Midbrain (tissue), 1 donor: ENCODE measurements at places on chromosomes 1 and 21.

GRCh38 chr1:245877976-245878375 is 629.1 kb downstream of the SMYD3 start:
- DNase-seq = no peak

DNA sequence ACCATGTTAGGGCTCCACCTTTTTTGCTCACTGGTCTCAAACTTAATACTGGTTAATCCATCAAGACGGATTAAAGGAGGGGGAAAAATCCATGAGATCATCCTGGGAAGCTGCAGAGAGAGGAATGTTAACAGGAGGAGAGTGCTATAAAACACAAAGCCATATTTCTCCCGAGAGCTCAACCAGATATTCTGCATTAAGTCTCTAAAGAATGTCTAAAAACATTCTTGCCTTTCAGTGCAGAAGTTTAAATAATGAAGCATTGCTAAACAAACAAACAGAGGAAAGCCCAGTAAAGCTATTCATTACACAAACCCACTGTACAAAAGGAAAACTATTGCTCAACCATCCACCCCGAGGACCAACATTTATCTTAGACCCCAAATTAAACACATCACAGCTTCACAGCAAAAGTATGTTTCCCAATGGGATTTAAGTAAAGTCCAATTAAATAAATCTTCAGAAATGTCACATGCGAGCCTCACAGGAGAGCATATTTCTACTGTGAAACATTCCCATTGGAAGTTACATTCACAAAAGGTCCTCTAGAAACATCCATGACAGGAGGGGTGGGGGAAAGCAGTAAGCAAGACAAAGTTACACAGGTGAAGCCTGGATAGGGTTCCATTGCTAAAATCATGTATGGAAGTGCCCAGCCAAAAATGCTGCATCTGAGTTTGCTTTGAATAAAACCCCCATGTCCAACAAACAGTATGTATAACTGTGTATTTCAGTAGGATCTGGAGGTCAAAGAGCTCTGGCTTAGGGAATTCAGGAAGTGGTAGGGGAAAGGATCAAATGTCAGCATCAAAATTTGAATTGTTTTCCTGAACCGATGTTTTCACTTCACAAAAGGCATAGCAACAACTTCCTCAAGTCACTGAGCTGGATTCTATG is 23.3 kb downstream of the DUSP10 start:
- no peak for DNase-seq

DNA sequence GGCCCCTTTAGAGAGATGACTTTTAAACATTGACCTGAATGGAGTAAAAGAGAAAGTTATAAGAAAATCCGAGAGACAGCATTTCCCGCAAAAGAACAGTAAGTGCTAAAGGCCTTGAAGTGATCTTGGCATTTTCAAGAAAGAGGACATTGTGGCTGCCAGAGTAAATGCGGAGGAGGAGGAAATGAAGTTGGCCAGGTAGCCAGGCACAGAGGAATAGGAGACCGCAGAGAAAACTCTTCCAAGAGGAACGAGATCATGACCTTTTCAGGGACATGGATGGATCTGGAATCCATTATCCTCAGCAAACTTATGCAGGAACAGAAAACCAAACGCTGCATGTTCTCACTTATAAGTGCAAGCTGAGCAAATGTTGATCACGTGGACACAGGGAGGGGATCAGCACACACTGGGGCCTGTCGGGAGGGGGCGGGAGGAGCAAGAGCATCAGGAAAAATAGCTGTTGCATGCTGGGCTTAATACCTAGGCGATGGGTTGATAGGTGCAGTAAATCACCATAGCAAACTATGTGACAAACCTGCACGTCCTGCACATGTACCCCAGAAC is 49.7 kb downstream of the EEIG2 start:
- DNase-seq = no peak

DNA sequence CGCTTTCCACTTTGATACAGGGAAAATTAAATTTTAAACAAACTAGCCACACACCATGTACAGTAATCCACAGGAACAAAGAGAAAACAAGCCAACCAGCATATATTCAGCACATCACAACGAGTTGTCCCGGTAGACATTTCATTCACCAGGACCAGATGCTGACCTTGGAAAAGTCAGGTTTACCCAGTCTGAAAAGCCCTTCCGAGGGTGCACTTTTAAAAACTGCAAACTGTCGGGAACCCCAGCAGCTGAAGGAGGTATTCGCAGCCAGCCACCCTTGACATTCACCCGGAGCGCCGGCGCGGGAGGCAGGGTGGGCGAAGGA is 1.2 kb downstream of the MCOLN3 start:
- no peak for DNase-seq

GRCh38 chr1:150473659-150474058 is 13.6 kb upstream of the TARS2 start:
- no peak for DNase-seq

GRCh38 chr21:17414766-17415165 is 98.1 kb upstream of the CXADR start:
- peak; percentile 40 for DNase-seq

DNA sequence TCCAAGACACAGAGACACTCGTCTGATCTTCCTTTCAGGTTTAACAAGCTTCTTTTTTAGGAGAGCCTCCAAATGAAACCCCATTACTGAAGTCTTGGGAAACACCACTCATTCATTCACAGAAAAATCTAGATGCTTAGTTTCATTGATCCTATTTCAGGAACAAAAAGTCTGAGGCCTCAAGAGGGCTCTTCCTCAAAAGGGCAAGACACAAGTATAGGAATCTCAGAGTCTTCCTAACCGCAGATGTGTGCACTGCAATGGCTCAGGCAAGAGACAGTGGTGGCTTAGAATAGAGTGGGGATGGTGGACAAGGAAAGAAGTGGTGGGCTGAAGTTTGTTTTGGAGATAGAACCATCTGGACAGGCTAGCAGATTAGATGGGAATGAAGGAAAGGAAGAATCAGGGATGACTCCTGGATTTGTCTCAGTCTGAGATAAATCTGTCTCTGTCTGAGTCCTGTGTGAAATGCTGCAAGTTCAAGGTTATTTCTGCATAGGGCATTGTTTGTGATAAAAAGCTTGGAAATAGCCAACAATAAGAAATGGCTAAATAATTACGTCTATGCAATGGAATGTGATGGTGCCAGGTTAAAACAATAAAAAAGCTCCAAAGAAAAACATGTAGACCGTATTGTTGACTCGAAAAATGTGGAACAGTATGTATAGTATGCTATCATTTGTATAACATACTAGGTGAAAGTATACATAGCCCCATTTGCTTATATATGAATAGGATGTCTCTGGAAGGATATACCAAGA is 8.9 kb upstream of the CTSE start:
- DNase-seq = no peak

- no peak for DNase-seq
Measured at GRCh38 chr1:232558954-232559353, 71.0 kb downstream of the SIPA1L2 start.

DNA sequence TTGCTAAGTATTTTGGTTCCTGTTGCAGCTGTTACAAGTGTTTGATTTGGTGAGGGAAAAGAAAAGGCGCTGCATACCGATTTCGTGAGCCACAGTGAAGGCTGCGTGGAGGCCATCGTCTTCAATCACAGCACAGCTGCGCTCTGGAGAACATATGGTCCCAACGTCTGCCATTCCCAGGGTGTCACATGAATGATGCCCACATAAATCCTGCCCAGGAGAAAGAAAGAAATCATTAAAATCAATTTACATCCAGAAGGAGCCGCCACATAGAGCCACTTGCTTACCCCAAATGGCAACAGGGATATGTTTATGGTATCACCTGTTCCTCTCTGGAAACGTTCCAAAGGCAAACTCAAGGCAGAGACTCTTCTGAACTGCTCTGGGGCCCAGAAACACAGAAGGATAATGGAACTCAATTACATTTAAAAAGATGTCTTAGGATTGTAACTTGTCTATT is 12.2 kb downstream of the ADAMTS5 start:
- DNase-seq = no peak

DNA sequence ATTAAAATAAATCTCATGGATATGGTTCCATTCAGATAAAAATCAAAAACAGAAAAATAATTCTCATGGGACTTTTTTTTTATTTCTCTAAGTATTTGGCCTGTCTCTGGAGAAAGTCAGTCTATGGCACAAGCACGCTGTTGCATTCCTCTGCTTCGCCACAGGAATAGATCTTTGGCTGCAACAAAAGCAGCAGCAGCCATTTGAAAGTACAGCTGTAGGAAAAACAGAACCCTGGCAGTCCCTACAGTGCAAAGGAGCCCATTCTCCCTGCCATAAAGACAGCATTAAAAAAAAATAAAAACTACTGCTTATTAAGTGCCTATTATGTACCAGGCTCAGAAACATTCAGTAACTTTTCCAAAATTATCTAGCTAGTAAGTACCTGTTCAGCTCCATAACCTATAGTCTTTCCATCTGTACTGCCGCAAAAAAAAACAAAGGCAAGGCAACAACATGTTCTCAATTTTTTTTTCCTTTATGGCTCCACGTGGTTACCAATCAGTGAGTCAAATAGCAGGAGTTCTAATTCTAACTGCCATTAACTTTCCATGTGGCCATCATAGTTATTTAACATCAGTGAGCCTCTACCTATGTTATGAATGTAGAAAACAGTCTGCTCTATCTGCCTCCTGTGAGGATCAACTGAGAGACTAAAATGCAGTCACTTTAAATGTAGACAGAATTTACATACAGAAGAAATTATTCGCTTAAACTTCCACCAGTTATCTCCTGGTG is 22.7 kb downstream of the SLC35D1 start:
- no peak for DNase-seq

DNA sequence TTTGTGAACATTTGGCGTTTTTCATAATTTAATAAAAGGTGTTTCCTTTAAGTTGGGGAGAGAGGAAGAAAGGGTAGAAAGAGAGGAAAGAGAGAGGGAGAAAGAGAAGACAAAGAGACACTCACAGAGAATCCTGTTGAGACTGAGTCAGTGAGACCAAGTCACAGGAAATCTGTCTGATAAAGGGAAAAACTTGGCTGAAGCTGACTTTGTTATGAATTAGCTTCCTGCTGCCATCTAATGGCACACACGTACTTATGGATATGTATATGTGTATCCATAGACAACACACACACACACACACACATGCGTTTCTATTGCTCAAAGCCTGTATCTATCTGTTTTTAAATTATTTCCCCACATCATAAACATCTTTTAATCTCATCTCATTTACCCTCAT is 42.5 kb upstream of the DISC1 start:
- DNase-seq = peak; percentile 28

- no peak for DNase-seq
Measured at GRCh38 chr1:173413271-173413707, 63.8 kb upstream of the PRDX6 start.

DNA sequence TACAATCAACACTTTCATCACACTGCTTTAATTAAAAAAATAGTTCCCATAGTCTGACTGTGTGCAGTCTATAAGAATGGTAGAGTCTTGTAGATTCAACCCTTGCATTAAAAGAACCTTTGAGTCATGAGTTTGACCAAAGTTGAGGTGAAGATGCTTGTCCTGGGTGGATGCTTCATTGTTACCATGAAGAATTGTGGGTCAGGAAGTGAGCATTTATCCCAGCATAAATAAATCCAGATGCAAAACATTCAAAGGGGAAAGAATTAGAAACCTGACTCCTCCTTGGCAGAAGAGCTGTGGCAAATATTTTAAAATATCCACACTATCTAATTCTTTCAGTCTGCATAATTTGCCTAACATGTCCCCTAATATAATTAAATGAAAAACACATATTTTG is 72.9 kb upstream of the SPAG17 start:
- no peak for DNase-seq

- DNase-seq = no peak
Measured at GRCh38 chr1:237281481-237281880, 239.5 kb downstream of the RYR2 start.

GRCh38 chr1:177035586-177035985 is 128.9 kb downstream of the ASTN1 start:
- no peak for DNase-seq

DNA sequence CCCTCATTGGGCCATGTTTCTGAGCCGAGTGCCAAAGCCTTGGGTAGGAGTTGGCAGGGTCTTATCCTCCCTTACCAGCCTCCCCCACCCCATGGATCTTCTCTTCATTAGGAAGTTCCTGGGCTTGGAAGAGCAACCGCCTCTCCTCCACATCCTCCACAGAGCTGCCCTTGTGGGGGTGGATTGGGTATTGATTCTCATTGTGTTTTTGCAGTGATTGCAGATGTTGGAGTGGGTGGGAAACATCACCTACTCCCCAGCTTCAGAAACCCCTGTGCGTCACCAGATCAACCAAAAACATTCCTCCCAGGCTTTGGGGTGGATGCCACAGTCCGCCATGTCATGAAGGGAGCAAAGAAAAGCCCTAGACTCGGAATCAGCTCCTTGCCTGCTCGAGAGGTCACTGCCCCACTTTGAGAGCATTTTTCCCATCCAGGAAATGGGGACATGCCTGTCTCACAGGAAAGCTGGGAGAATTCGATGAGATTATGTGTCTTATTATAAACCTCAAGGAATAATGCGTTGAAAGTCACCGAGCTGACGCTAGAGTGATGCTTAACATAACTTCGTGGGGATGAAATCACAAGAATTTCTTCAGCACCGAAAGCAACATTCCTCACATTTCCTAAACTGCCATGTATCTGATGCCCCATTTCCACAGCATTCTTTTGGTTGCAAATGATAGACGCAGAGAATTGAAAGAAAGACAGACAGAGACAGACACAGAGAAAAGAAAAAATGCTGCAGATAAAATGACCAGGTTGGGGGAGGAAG is 44.7 kb upstream of the ZBTB40 start:
- no peak for DNase-seq

GRCh38 chr1:171715813-171716251 is 26.0 kb downstream of the VAMP4 start:
- no peak for DNase-seq

- DNase-seq = no peak
Measured at GRCh38 chr1:114153261-114154145, at the start of gene SYT6. Gene SYT6 (minus strand): TSS chr1:114153869. CDS start chr1:114153772, 97 bp downstream.

GRCh38 chr1:59541161-59541560 is 244.3 kb downstream of the FGGY start:
- DNase-seq = no peak

- peak; percentile 64 for DNase-seq
Measured at GRCh38 chr1:54310439-54311328, 95.5 kb downstream of the SSBP3 start.

GRCh38 chr1:180644526-180645192 is 12.8 kb downstream of the XPR1 start:
- no peak for DNase-seq

DNA sequence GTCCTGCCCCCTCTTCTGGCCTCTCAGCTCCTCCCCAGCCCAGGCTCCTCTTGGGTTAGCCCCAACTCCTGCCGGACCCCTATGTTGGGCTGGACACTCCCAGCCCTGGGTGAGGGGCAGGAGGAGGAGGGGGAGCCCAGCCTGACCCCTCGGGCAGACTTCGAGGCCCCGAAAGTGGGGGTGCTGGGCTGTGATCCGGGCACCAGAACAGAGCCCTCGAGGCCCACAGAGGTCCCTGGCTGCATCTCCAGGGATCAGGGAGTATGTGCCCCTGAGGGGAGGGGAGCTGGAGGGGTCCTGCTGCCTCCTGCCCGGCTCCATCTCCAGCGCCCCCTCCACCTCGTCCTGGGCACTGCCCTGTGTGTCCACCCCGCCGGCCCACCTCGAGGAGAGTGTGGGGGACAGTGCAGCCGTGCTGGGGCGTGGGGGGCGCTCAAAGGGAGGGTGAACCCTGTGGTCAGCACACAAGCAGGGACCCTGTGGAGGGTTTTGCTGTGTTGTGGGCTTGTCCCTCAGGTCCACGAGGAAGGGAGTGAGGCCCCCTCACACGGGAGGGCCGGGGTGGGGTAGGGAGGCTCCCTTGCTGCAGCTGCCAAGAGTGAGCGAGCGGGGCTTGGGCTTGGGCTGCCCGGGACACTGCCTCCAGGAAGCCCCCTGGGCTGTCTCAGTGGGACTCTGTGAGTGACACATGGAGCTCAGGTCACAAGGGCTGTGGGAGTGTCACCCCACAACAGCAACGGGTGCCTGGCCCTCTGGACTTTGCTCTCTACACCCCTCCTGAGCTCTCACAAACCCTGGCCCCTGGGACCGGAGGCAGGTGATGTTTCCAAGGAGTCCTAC is 54.4 kb downstream of the COL18A1 start:
- DNase-seq = no peak
